ENCODE measurements at places on chromosomes 11 and 22.

GRCh38 chr11:130031056-130031455 is 28.4 kb upstream of the PRDM10 start:
- no peak for DNase-seq

DNA sequence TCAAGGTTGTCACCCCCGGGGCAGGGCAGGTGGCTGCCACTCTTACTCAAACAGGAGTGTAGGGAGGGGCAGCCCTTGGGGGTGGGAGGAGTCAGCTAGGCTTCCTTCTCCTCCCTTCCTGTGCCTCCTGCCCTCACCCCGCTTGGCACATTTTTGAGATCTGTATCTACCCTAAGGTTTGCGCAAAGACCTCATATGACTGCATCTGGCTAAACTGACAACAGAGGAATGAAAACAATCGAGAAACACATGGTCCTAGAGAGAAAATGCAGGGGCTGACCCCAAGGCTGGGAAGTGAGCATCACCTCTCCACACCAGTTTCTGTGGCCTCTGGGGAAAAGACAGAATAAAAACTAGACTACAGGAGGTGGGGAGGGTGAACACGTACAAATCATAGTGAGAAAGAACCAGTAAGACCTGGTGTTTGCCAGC is 28.1 kb downstream of the IGSF9B start:
- DNase-seq, result no peak

DNA sequence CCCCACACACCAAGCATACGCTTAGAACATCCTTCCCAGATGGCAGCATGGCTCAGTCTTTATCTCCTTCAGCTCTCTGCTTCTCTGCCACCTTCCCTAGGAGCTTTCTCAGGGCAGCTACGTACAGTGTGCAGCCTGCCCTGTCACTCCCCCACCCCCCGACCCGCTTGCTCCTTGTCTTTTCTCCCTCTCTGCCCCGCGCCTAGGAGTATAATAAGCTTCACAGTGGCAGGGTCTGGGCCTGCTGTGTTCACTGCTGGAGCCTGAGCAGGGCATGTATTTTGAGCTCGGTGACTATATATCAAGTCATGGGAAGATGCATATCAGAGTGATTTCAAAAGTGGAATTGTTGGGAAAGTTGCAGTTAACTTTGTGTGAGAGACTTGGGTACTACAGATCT is 55.8 kb upstream of the ADSL start:
- DNase-seq, result no peak

DNA sequence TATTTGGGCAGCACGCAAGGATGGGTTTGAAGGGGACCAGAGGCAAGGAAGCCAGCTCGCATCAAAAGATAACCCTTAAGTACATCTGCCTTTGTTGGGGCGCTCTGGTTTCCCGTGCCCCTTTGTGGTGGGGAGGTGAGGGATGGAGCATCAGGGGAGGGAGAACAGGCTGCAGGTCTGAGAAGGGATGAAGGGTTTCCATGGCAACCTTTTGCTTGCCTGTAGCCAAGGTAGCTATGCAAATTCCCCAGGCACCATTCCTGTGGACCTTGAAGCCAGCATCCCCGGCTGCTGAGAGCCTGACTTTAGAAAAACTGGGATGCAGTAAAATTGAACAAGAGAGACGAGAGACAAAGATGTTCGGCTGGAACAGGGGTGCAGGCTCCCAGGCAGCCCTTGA is 75.7 kb downstream of the SEZ6L start:
- no peak for DNase-seq

DNA sequence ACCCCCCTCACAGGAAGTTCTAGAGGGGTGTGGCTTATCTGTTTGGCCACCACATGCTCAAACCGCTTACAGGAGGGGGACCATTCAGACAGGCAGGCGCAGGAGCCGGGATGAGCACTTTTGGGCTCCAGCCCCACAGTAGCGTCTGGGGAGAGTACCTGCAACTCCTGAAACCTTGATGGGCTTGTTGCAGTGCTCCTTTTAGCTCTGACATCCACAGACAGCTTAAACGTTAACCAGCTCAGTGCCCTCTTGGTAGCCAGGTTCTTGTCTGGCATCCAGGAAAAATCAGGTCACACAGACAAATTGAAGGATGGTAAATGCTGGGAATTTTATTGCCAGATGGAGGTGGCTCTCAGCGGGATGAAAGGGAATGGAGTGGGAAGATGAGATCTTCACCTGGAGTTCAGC is 326.3 kb downstream of the ETS1 start:
- no peak for DNase-seq

DNA sequence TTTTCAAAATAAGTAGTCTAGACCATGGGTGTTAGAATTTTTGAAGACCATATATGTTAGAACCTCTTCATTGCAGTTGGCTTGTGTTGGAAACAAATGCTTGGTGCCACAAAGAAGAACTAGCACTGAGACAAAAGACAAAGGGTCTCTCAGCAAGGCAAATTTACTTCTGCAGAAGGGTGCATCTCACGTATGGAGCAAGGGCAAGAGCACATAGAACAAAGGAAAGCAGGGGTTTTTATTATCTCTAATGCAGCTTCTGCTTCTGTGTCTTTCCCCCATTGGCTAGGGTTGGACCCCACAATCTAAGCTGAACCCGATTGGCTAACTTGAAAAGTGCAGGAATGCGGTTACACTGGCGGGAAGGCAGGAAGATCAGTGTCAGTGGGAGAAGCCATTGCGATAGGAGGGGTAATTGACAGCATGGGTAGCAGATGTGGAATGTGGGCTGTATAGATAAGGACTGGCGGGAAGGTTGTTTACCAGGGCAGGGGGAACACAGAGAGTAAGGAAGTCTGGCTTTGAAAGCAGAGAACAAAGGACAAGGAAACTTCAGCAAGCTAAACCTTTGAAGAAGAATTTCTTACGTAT is 9.2 kb upstream of the RBMXL2 start:
- DNase-seq, result no peak

- DNase-seq, result peak; percentile 10
Observed at GRCh38 chr22:39253435-39254070, 8.8 kb upstream of the PDGFB start.

DNA sequence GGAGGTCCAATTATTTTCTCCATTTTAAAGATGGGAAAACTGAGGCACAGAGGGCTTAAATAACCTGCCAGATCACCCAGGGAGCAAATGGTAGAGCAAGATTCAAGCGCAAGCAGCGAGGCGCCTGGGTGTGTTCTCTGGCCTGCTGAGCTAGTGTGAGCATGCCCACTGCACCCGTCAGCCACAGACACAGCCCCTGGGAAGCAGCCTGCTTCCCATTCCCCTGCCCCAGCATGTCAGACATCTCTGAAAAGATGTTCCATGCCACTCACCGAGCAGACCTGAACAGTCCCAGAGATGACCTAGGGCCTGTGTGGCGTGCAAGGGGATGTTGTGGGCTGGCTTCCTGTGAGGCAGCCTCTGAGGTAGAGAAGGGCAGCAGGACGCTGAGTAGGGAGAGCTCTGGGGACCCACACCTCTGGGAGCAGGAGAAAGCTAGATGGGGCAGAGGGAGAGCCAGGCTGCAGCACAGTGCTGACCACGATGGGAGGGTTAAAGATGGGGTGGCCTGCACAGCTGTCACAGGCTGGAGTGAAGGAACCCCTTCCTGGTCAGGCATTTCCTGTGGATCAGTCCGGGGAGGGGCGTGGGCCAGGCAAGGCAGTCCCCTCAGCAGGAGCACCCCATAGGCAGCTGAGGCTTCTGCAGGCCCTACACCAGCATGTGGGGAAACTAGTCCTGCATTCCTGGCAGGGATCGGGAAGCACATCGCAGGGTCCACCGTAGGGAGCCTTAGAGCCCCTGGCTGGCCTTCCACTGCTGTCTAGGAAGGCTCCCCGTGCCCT is 101.4 kb downstream of the GALNT18 start:
- DNase-seq, result no peak

DNA sequence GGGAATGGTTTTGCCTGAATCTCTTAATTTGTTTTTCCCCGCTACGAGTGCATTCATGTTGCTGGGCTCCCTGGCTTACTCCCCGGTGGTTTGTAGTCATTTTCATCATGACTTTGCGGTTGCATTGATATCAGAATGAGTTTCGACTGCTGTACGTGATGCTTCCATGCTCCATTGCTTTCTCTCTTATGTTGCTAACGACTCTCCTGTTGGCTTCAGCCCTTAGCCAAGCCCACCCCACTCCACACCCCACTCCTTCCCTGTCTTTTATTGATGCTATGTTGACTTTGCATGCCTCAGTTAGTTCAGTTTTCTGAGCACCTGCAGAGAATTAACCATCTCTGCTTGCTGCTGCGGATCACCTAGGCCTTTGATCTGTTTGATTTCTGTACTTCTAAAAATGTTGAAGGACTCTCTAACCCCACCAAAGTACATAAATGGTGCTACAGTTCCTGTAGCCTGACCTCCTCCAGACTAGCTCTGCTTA is 65.3 kb downstream of the ARFGAP2 start:
- no peak for DNase-seq

DNA sequence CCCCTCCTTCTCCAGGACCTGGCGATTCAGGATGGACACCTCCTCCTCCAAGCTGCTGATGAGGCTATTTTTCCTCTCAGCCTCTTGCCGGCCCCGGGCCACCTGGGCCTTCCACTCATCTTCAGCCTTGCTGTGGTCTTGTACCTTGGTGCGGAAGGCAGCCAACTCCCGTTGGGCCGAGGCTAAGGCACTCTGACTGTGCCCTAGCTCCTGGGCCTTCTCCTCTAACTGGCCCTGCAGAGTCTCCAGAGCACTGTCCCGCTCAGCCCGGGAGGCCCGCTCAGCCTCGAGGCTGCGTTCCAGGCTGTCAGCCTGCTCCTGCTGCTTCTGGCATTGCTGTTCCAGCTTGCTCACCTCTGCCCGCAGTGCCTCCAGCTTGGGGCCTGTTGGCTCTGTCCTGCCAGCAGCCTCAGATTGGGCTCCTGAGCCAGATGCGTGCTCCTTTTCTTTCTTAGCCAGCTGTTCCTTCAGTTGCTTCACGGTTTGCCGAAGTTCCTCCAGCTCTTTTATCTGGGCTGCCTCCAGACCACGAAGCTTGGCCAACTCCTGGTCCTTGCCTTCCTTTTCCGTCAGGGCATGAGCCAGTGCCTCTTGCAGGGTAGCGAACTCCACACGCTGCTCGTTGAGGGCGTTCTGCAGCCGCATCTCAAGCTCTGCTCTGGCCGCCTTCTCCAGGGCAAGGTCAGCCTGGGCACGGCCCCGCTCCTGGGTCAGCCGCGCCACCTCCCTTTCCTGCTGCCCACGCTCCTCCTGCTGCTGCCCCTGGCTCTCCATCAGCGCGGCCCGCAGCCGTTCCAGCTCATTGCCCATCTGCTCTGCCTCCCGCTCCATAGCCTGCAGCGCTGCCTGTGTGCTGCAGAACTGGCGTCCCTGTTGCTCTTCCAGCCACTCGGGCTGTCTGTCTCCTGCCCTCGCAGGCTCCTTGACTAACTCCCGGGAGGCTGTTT is 15.3 kb downstream of the IL18BP start:
- DNase-seq, result no peak

DNA sequence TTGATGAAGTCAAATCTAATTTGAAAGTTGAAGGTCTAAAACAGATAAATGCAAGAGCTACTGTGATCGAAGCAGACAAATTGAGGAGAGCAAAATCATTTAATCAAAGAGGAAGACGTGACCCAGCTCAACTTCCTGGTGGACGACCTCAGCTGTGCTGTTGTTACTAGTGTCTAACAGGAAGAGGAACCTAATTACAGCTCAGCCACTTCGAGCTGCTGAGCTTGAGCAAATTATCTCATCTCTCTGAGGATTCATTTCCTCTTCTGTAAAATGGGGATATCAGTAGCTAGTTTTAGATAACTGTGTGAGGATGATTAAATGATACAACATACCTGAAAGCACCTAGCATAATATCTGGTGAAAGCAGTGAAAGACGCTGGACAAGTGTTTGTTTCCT is 48.6 kb upstream of the OLFML1 start:
- no peak for DNase-seq

DNA sequence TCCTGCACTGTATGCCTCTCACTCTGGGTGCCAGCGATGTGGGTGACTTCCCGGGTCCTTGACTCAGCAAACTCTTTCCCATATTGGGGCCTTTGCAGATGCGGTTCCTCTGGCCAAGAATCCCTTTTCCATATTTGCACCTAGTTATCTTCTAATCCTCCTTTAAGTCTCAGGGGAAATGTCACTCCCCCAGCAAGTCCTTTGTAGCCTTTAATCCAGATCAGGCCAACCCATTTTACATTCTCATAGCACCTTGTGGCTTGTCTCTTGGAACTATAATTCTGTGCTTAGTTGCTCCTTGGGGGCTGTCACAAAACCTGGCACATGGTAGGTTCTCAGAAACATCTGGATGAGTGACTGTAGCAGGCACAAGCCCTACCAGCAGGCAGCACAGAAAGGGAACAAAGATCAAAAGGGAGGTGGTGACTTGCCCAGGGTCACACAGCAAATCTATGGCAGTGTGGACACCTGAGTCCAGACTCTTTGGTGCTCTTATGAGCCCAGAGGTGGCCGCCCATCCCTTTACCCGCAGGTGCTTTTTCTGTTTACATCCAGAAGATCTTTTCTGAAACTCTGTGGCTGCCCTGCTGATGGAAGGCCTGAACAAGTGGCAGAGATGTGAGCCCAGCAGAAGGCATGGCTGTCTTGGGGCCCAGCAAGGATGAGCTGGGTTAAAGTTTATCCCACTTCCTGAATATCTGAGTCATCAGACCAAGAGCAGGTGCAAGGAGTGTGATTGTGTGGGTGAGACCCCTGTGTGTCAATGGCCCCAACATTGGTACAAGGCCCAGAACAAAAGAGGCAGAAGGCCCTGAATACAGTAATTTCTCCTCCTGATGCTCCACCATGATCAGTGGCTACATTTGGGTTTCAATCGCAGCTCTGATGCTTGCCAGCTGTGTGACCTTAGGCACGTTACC is 78.6 kb upstream of the GRK3 start:
- DNase-seq, result no peak

GRCh38 chr11:27540051-27540450 is 33.5 kb upstream of the LIN7C start:
- DNase-seq, result no peak

DNA sequence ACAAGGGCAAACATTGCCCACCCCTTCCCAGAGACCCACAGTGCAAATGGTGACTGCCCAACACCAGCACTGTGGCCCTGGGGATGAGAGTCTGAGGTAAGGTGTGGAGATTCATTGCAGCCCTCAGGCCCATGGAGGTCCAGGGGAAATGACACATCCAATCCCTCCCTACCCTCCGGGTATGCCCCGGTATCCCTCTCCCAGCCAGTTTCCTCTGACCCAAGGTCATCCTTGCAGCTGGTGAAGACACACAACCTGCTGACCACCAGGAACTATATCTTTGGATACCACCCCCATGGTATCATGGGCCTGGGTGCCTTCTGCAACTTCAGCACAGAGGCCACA is 18.9 kb upstream of the UVRAG start:
- DNase-seq, result no peak

DNA sequence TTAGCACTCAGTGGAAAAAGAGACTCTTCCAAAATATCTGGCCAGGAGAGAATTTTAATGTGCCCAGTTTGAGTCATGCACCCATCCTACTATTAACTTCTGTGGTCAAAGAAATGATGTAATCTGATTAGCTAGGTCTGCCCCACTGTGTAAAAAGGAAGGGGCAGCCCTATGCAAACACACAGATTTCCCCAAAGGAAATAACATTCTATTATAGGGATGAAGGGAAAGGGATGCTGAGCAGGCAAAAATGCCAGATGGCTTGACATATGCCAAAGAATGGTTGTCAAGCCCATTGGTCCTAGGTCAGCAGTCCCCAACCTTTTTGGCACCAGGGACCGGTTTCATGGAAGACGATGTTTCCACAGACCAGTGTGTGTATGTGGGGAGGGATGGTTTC is 43.3 kb upstream of the PAK1 start:
- no peak for DNase-seq

GRCh38 chr11:65650547-65651338 is 12.0 kb downstream of the RELA start:
- DNase-seq, result no peak

- DNase-seq, result no peak
Observed at GRCh38 chr22:20983081-20983771, 1.1 kb downstream of the LZTR1 start.
